ENCODE measurements at places on chromosomes 5 and 9. TPM values are rescaled to one million over a fixed set of nuclear protein-coding genes. Genes with fewer than 3 reads are reported as not detected.
A peak's percentile ranks its signal among the peaks of the same experiment; 100 is the strongest.

DNA sequence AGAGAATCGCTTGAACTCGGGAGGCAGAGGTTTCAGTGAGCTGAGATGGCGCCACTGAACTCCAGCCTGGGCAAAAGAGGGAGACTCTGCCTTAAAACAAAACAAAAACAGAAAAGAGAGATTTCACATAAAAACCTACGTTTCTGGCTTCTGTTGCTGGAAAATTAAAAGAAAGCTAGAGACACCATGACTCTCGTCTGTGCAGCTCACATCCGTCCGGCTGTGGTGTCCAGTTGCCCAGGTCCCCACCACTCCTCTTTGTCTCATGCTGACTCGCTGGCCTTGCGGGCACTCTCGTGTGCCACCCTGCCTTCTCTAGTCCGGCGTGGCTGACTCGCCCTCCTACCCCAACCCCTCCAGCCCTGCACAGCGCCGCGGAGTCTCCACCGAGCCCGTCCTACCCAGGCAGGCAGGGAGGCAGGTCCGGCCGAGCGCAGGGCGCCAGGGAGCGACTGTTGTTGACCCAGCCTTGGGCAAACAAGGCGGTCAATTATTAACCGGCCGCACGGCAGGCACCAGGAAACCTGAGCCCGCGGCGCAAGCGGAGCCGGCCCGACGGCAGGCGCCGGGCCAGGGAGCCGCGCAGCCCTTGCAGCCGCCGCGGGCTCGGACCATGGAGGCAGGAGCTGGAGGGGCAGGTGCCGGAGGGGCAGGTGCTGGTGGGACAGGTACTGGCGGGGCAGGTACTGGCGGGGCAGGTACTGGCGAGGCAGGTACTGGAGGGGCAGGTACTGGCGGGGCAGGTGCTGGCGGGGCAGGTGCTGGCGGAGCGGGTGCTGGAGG lies at the start of gene PRRT1B:
Gene PRRT1B (plus strand): TSS at position 521 of the 783 bp plus-strand sequence. CDS start 93 bp downstream, at position 614.
- no peak within 1 kb of the TSS for H3K27ac ChIP-seq
- DNase-seq = no peak
- no peaks in the 10 kb centered on the region for H3K36me3 ChIP-seq
- no peaks in the 10 kb centered on the region for H3K4me1 ChIP-seq
- H3K27me3 ChIP-seq = peaks cover 4% of the 10 kb centered on the region
- no peak within 1 kb of the TSS for H3K4me3 ChIP-seq

GRCh38 chr5:76547242-76547890 lies 75.8 kb downstream of the F2RL2 start:
- H3K27ac ChIP-seq = peak overlapping the region; percentile 37
- no peak overlapping the region for H3K4me3 ChIP-seq
- no peaks in the 10 kb centered on the region for H3K36me3 ChIP-seq
- H3K4me1 ChIP-seq = no peaks in the 10 kb centered on the region

GRCh38 chr9:38342532-38342931 lies 50.0 kb upstream of the ALDH1B1 start:
- H3K4me3 ChIP-seq = no peak overlapping the region
- no peaks in the 10 kb centered on the region for H3K36me3 ChIP-seq
- no peak for DNase-seq
- no peak overlapping the region for H3K27ac ChIP-seq
- H3K4me1 ChIP-seq = no peaks in the 10 kb centered on the region

DNA sequence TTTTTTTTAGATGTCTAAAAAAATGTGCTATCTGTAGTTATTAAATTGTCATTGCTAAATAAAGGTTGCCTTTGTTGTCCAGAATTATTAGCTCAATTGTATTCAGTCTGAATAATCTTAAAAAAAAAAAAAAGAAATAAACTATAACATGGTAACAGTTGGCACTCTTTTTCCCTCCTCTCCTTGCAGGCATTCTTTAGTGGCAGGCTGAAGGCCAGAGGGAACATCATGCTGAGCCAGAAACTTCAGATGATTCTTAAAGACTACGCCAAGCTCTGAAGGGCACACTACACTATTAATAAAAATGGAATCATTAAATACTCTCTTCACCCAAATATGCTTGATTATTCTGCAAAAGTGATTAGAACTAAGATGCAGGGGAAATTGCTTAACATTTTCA lies 87.6 kb upstream of the FAM170A start:
- DNase-seq = no peak
- H3K27ac ChIP-seq = no peak overlapping the region
- H3K4me1 ChIP-seq = no peaks in the 10 kb centered on the region
- no peaks in the 10 kb centered on the region for H3K27me3 ChIP-seq

EFNA5 gene
- total RNA-seq = 1.2 TPM

MELK gene
- not detected for total RNA-seq
